ENCODE measurements at places on chromosomes 3 and 15. TPM values are rescaled to one million over a fixed set of nuclear protein-coding genes. Genes with fewer than 3 reads are reported as not detected.

- no peak for DNase-seq
Measured at GRCh38 chr15:85770096-85771041, 24.4 kb downstream of the KLHL25 start.

TRIM42 gene
- not detected for total RNA-seq

DNA sequence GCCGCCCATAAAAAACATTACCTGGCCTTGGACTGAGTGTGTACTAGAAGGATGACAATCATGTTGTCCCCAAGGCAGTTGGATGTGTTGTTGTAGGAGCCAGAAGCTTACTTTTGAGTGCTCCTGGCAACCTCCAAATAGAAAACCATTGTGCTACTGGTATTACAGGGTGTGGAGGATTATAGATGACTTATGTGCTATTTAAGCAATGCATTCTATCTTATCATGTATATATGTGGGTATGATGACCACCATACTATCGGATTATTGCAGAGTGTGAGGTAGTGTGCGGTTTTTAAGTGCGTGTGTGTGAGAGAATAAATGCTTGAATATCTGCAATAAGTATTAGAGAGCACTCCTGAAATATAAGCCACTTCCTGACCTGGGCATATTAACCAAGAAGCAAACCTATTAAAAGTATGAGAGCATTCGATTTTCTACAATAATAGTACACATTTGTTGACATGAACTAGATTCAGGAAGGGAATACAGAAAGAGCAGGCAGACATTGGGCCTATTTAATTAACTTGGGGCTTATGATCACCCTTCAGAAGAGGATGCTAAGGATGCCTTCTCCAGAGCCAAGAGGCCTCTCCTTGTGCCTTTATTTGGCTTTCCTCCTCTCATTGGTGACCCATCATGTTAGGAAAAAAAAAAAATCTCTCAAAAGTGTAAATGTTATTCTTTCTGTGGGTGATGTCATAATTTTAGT lies 11.7 kb upstream of the MBNL1 start:
- DNase-seq = no peak

GRCh38 chr15:40695469-40695890 lies 506 bp downstream of the RAD51 start:
- DNase-seq = no peak

GRCh38 chr3:195227871-195228270 lies 43.1 kb downstream of the XXYLT1 start:
- peak; percentile 22 for DNase-seq

DNA sequence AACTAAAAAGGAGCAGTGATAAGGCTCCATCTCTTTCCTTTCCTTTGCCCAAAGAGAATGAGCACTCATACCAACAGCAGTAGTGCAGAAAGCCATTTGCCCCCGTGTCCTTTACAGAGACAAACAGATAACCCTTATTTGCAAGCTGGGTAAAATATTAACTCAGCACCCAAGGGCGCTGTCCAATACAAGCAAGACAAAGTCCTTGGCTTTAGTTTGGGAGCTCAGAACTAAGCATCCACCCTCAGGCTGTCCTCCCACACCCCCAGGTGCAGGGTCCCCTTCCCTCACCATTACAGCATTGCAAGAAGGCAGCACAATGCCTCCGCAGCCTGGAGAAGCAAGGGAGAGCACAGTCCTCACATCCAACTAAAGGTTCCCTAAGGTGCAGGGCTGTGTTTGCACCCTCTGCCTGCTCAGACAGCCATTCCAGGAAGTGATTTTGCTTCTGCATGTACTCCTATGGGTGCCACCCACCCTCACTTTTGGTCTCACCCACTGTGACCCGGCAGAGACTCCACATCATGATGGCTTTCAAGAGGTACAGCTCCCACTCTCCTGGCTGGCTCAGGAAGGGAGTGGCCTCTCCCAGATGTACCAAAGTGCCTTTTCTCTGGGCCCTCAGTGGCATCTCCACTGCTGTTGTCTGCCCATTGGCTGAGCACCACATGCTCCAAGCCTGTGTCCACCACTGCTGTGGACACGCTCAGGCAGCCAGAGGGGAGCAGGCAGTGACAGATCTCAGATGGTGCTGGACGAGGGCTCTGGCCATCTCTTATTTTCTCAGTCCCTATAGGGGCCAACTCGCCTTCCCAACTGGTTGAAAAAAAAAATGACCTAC lies 34.1 kb upstream of the HES1 start:
- DNase-seq = peak; percentile 58

All from stomach (tissue), 19 donors.